NCI-H446 treated with DMSO at 0.1 percent for 48 hours (cell line): ENCODE measurements at places on chromosomes 7 and 10.

DNA sequence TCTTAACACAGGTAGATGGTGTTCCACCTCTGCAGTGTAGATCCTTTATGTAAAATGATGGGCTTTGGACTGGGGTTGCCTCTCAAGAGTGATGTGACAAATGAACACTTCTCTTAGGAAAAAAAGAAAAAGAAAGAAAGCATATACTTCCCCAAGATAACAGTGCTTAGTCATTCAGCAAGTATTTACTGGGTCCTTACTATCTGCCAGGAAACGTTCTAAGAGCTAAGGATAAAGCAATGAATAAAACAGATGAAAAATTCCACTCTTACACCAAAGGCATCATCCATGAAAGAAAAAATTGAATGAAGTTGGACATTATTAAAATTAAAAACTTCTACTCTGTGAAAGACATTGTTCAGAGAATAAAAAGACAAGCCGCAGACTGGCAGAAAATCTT, 177.3 kb downstream of the C7orf25 start:
- no peak for DNase-seq

DNA sequence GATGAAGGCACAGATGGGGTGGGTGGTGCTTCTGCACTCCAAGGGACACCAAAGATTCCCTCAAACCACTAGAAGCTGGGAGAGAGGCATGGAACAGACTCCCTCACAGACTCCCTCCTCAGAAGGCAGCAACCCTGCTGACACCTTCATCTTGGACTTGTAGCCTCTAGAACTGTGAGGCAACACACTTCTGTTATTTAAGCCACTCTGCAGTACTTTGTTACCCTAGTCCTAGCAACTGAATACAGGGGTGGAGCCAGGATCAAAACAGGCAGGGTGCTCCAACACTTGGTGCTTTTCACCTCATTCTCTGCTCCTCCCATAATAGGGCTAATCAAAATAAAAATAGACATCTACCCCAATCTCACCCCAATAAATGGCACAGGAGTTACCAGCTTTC, 2.3 kb upstream of the GSTO1 start:
- no peak for DNase-seq

DNA sequence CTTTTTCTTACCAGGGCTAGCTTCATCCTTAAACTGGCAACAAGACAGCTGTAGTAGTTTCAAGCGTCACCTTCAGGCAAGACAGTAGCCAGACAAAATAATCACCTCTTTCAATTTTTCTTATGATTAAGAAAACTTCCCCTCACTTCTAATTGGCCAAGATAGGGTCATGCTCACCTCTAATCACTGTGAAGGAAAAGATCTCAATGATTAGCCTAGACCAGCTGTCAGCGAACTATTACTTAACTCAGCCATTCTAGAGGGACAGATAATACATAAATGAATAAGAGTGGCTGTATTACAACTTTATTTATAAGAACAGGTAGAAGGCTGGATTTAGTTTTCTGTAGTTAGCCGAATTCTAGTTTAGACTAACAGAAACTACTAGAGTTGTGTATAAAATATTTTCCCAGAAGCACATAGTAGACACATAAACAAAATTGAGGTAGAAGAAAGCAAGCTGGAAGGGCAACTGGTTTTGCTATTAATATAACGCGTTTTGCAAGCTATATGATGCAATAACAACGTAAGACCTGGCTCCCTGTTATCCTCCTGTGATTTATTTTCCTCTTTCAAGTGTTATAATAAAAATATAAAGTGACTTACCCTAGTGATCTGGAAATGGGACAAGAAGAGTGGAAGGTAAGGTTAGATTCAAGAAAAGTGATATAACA, 64.3 kb downstream of the ELAPOR2 start:
- DNase-seq = no peak

- no peak for DNase-seq
Measured at GRCh38 chr7:96361116-96361857, 39.4 kb upstream of the SLC25A13 start.

- no peak for DNase-seq
Measured at GRCh38 chr7:141231018-141231792, 157.3 kb downstream of the TMEM178B start.

DNA sequence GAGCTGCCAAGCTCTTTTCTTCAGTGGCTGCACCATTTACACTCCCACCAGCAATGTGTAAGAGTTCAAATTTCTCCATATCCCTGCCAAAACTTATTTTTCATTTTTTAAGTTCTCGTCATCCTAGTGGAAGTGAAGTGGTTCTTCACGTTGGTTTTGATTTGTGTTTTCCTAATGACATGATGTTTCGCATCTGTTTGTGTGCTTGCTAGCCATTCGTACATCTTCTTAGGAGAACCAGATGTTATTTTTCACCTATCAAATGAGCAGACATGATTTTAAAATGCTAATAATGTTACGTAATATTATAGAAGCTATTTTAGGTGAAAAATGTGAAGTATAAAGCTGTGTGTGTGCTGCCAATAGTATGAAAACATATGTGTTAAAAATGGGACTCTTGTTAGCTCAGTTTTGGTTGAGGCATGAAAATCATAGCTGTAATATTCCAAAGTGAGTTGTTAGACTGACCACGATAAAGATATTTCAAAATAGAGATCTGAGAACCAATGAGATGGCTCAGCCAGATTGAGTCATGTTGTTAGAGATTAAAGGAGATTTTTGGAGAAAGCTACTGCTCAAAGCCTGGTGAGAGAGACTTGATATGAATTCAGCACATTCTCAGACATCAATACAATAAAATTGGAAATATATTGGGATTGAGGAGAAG, 25.9 kb upstream of the GALNT11 start:
- no peak for DNase-seq

DNA sequence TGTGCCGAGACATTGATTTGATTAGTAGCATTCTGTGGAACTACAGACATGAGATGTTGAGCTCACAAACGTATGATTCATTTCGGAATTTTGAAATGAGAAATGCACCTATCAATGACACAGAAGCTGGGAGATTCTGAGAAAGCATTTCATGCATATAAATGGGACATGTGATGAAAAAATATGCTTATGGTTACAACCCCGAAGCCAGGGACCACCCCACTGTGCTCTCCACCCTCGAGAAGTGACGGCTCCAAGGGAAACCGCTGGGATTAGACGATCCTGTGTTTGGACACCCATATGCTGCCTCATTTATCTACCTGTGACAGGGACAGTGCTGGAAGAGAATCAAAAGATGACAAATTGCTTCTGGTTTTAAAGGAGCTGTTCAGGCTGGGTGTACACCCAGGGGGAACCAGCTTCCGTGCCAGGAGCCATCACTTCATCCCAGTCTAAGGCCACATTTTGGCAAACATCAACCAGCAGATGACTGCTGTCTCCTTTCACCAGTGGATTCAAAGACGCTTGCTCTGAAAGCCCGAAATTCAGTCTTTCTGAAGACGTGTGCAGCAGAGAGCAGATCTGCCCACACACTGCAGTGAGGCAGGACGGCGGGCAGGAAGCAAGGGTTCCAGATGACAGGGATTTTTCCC, 109.9 kb downstream of the ATXN7L1 start:
- DNase-seq = peak; percentile 84

DNA sequence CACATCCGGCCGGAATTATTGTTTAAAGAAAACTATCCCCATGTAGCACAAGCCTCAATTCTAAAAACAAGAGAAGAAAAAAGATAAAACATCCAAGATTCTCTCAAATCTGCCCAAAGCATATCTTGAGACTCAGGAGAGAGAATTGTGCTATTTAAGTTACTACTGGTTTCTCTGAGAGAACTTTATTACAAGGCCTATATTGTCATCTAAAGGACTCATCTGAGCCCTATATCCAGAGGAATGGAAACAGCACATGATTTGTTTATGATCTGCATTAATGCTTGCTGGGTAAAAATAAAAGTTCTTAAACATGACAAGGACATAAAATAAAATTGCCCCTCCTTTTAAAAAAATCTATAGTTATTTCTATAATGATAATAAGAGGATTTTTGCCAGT, 25.0 kb downstream of the LRRN3 start:
- DNase-seq = no peak
